Activated CD4-positive, alpha-beta T cell treated with anti-CD3 and anti-CD28 coated beads, Interleukin-2, amount 50 U/mL, for 16 hours (primary cell): ENCODE measurements at places on chromosomes 3 and 15.

GRCh38 chr15:63329567-63330350 lies 51.9 kb downstream of the CA12 start:
- no peak for DNase-seq

DNA sequence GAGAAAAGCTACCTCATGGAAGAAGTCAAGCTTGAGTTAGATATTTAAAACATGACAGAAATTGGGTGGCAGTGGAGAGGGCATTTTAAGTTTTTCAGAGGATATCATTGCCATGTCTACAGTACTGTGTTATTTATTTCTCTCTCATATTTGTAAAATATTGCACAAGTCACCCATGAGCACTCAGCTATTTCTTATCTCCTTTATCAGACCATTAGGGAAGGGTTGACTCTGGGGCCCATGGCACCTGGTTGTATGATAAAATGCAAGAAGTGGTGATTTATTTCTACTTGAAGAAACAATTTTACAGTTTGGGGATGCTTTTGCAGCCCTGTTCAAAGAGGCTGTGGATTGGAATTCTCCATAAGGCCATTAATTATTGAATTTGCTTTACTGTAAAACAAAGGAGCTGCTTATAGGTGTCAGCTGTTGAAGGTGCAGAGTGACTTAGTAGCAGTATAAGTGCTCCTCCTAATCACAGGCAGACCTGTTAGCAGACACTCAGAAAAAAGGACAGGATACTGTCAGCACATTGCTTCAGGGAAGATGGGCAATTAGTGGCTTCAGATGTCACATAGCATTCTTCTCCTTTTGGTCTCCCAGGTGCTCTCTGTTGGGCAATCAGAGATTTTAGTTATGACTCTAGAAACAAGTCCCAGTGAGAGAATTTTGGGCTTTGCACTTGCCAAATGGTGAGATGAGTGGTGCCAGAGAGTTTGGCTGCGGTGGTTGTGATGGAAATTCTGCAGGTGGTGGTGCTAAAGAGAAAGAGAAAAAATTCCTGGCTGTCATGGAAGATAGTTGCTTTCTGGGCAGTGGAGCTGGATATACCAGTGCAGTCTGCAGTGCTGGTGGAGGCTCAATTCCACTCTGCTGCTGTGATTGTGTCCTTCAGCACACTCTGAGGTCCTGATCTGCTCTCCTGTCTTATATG lies 129.7 kb upstream of the ROPN1 start:
- DNase-seq = no peak

GRCh38 chr3:148950806-148951205 lies 40.5 kb upstream of the GYG1 start:
- DNase-seq = no peak

GRCh38 chr3:181713676-181714612 lies 2.2 kb downstream of the SOX2 start:
- no peak for DNase-seq
